ENCODE measurements at places on chromosomes 4 and X.

DNA sequence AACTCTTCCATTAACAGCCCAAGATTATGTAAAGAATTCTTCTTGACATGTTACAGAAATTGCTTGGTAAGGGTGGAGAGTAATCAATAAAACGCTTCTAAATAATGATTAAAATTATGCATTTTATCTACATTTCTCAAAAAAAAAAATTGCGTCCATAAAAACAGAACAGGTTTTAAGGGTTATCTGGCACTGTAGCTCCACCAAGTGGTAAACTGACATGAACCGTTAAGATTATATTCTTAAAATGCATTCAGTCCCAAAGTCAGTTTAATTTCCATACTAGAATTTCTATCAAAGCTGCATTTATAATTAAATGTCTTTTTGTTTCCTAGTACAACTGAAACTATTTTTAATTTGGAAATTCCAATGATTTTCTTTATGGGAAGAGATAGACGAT is 214.0 kb upstream of the UGT8 start:
- no peak for DNase-seq

GRCh38 chr4:119242417-119242816 is 29.9 kb downstream of the USP53 start:
- DNase-seq = no peak

DNA sequence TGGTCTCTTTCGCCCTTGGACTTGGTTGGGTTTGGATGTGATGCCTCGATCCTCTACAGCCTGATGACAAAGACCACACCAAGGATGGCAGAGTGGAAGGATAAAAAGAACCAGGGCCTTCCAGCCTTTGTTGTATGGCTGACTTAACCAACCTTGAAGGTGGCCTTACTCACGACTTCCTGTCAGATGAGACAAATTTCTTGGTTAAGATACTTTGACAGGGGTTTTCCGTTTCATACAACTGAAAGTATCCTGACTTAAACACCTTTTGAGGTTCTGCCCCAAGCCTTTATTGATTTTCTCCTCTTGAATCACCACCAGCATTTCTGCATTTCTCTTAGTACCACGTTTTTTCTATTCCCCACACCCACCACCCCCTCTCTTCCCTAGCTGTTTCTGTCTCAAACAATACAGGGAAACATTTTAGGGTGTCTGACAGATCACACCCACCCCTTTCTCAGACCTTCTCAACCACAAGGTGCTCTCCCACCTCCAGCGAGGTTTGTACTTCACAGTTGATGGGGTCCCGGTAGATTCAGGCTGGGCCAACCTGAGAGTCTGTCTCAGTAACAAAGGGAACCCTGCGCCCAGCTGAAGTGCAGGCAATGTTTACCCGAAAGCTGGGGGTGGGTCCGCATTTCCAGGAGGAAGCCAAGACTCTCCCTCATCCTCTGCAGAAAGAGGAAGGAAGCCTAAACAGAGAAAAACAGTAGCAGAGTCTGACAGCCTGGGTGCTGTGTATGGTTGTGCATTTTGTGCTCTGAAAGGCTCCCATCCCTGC is 5.0 kb upstream of the TSPAN5 start:
- DNase-seq = no peak

DNA sequence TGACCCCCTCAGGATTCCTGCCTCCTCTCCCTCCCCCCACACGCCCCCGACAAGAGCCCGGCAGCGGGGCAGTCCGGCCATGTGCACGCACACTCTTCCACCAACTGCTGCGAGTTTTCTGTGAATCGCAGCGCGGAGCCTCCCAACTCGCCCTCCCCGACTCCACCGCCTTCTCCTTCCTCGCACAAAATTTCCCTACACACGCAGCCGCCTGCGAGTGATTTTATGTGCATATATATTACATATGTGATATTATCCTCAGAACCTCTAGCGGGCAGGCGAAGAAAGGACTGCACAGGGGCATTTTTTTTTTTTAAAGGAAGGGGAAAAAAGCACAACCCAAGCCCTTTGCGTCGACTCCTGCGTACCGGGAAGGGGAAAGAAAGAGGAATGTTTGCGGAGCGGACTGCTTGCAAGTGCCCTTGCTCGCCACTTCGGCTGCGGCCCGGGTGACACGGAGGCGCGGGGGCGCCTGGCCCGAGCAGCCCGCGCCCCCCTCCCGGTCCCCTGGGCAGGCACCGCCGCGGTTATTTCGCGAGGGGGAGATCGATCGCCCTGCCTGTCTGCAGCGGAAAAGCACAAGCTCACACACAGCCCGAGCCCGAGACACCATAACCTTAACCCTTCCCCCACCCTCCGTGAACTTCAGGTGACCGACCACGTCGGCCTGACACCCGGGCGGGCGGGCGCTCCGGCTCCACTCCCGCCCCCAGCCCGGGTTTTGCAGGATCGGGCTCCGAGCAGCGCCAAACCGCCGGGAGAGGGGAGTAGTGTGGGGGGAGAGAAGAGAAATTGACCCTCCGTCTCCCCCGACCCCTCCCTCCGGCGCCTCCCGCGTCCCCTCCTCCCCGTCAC is 2.3 kb downstream of the ZNF827 start:
- DNase-seq = peak; percentile 82

DNA sequence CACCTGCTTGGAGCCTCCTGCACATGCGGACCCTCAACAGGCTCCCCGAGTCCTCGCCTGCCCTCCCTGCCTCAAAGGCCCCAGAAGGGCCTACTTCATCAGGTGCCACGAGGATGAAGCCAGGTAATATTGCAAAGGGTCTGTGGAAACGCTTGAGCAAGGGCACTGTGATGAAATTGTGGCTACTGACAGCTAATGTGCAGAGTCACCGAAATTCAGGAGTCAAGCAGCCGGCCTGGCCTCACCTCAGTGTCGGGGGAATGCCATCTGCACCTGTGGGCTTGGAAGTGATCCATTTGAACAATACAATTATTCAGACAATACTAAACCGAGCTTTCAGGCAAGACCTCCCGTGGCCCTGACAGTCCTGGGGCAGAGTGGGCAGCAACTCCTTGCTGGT is 3.1 kb upstream of the FGFR3 start:
- DNase-seq = no peak

DNA sequence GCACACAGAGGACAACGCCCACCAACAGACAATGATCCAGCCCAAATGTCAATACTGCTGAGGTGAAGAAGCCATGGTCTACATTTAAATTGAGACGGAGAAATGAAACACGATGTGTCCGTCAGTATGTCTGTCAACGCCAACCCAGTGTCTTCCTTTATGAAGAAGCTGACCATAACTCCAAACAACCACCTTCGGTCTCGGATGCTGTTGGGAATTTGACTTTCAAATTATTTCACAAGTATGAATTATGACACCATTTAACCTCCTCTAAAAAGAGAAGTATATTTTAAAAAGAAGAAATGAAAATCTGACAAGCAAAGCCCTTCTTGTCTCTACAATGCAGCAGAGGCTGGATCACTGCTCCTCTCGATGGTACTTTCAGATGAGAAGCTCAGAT is 123.7 kb upstream of the MAP3K15 start:
- no peak for DNase-seq

GRCh38 chr4:73257651-73258435 is 755 bp downstream of the ANKRD17 start:
- DNase-seq = peak; percentile 41

GRCh38 chr4:188619456-188620149 is 480.4 kb downstream of the TRIML1 start:
- no peak for DNase-seq

DNA sequence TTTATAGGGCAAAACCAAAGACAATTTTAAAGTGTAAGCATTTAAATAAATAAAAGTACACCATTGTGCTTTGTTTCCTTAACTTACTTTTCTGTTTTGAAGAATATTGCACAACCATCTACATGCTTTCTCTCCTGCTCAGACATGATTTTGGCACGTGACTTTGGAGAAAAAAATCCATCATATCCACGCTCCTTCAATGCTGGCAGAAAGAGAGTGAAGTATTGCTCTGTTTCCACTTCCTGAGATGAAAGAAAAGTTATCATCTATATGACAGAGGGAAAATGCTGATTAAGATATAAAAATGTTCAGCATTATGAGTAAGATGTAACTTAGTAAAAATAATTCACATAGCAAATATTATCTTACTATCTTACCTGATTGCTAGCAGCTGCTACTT is 77.1 kb downstream of the CNOT6L start:
- no peak for DNase-seq

- DNase-seq = no peak
These were observed 145.4 kb downstream of the CPEB2 start for GRCh38 chr4:15147714-15148113.

- no peak for DNase-seq
These were observed 14.1 kb downstream of the CD40LG start for GRCh38 chrX:136662104-136662503.

GRCh38 chrX:6041630-6042029 is 187.0 kb downstream of the NLGN4X start:
- DNase-seq = peak; percentile 52

DNA sequence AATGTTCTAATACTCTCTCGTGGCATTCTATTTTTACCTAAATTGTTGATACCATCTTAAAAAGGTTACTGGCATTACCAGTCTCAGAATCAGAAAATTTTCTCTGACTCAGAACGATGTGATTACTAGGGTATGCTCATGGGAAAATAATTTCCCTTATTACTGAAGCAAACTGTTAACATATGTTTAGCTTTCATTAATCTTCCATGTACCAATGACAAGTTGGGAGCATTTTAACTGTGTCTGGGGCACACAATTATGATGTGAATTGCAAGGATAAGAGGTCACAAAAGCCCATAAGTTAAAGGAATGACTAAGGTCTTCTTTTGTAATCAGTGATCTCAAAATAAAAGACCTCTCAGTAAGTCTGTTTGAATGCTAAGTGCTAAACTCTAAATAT is 1254.6 kb downstream of the PCDH18 start:
- no peak for DNase-seq

- no peak for DNase-seq
These were observed 933.0 kb upstream of the LCORL start for GRCh38 chr4:18954538-18954937.

GRCh38 chr4:2366252-2367192 is 51.9 kb downstream of the ZFYVE28 start:
- DNase-seq = no peak

DNA sequence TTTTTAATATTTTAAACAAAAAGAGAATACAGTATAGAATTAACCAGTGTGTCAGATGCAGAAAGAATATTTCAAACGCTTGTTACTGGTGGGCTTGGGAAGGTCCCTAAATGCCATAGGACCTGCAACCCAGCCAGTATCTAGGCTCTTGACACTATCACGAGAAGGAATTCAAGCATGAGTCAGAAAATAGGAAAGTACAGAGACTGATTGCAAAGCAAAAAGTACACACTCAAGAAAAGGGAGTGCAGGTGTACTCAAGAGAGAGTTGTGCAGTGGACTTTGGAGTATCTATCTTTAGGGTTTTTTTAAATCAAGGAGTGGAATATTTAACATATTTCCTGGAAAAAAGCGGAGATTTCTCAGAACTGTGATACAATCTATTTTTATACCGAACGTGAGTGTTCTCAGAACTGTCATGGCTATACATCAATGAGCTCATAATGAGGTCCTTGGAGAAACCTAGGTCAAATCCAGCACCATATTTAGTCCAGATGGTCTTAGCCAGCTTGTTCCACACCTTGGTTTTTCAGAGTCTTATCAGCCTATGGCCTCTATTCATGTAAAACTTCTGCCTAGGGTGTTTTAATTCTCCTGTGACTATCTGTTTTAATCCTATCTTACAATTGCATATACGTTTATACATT is 291.8 kb upstream of the FAT4 start:
- no peak for DNase-seq

GRCh38 chr4:118839221-118839927 is 3.4 kb upstream of the SEC24D start:
- DNase-seq = no peak

- DNase-seq = no peak
These were observed 29.9 kb downstream of the CLRN2 start for GRCh38 chr4:17544831-17545234.

GRCh38 chr4:17619416-17620105 is 5.1 kb downstream of the MED28 start:
- no peak for DNase-seq

DNA sequence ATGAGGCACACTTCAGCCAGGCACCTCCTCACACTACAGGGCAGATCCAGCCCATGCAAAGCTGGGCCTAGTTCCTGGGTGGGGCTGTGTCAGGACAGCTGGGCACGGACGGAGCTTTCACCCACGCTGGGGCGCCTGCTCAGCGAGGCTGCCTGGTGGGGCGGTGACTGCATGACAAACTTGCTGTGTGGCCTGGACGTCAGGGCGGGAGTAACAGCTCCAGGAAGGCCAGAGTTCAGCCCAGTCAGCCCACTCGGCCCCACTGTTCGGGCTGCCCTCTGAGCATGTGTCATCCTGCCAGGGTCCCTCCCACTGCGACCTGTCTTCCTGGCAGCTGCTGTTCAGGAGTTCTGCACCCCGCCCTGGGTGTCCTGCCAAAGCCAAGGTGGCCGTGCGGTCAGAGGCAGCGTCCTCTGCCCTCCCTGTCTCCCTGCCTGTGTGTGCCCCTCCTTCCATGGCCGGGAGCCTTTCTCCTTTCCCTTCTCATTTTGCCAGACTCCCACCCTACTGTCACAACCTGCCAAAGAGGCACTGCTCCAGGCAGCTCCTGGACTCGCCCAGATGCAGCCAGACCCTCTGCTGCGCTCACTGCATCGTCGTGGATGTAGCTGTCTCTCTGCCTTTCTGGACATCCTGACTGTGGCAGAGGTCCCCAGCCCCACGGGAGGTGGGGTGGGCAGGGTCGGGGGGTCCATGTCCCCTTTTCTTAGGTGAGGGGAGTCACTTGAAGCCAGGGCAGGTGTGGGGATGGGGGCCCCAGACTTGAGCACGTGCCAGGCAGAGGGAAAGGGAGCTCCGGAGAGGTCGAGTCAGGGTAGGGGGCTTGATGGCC is 33.0 kb upstream of the KIAA0232 start:
- DNase-seq = peak; percentile 43

- DNase-seq = no peak
These were observed 112.9 kb upstream of the PJA1 start for GRCh38 chrX:69278031-69278687.

- no peak for DNase-seq
These were observed 150.3 kb downstream of the TMEM164 start for GRCh38 chrX:110153244-110153643.

GRCh38 chr4:150140774-150141400 is 62.6 kb downstream of the DCLK2 start:
- peak; percentile 84 for DNase-seq

DNA sequence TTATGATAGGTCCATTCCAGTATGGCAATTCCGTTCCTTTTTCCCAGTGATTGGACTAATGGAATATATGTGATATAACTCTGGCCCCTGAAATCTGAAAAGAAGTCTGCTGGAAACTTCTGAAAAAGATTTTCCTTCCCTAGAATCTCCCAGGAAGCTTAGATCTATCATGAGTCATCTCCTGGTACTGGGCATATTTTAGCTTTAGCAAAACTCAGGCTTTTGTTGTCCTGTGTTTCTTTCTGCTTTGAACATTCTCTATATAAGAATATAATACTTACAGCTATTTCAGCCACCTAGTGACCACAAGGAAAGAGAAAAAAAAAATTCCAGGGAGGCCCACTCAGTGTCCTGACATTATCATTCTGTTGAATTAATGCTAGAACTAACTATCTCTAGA is 597.2 kb upstream of the GRIA3 start:
- DNase-seq = no peak

DNA sequence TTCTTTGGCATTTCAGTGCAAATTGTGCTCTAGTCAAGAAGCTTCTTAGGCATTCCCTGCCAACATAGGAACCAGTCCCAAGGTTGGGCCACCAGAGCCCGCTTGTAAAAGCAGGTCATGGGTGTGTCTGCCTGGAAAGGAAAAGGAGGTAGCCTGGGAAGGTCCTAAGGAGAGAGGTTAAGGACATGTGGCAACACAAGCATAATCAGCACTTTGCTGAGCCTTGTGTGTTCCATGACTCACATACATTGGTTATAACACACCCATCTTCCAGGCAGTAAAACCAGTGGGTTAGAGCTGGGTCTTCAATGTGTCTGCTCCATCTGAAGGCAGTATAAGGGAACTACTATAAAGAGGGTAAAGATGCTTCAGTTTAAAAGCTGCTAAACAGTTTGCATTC is 165.0 kb downstream of the FHIP1A start:
- peak; percentile 76 for DNase-seq

Measured in HT1080 (cell line).